Type B pancreatic cell (in vitro differentiated cells): ENCODE measurements at places on chromosomes 6 and 20.

GRCh38 chr6:139364302-139364981 lies 10.0 kb downstream of the CITED2 start:
- DNase-seq, result no peak

DNA sequence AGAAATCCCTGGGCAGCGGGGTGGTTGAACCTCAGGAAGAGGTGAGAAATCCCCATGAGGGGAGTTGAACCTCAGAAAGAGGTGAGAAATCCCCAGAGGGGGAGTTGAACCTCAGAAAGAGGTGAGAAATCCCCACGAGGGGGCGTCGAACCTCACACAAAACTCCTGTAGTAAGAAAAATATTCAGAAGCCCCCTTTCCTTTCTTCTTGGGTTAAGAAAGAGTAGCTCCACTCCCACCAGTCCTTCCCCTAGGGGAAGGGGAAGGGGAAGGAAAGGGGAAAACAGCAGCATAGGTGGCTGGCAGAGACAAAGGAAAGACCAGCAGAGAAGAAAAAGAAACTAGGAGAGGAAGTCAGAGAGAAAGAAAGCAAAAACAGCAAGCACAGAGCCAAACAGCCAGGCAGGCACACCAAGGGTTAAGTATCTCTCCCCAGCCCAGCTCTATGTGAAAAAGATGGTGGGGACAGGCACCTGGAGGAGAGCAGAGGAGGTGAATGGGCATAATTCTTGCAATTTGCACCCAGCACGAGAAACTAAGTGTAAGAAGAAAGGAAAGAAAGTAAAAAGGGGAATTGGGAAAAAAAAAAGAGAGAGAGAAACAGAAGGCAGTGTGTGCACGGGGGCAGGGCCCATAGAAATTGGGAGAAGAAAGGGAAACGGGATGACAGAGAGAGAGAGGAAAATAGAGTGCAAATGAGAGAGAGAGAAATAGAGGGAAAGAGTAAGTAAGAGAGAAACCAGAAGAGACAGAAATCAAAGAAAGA lies 88.2 kb downstream of the PLG start:
- DNase-seq, result no peak

DNA sequence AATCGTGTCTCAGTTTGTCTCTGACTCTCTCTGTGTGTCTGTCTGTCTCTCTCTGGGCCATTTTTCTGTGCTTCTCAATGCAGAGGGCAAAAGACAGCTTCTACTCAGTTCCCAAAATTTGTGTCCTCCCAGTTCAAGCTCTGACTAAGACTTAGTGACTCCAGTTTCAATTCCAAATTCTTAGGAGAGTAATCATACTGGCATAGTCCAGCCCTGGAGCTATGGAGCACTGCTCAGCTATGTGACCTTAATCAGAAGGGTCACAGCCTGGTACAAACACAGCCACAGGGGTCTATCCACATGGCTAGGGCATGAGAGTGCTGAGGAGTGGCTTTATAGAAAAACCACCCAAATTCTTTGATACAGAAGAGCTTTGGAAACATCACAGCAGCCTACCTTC lies 91.9 kb downstream of the FOXF2 start:
- DNase-seq, result no peak

DNA sequence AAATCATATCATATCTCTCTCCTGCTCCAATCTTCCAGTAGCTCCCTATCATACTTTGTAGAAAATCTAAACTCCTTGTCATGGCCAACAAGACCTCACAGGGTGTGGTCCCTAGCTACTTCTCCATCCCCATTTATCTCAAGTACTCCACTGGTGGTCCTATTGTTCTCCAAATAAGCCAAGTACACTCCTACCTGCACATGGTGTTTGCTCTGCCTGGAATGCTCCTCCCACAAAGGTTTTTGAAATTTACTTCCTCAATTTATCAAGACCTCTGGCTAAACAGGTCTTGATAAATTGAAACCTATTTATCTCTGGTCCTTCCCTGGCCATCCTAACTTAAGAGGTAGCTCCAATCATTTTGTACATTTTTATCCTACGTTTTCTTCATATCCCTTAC lies 12.1 kb downstream of the TMX4 start:
- DNase-seq, result no peak

DNA sequence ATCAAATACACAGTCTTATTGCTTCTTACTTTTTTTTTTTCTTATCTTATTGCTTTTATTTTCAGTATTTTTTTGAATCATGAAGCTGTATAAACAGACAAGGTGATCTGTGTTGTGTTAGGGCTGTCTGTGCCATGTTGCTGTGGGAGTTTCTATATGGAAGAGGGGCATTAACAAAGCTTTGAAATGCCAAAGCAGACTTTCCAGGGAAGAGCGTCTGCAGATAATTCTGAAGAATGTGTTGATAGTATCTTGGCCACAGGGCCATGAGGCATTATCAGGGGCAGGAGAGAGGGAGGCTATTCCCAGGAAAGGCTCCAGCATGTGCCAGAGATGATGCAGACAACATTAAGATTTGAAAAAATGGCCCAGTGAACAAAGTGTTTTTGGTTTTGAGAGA lies 354.5 kb downstream of the UTRN start:
- no peak for DNase-seq

- DNase-seq, result no peak
These were observed 5.8 kb downstream of the DDR1 start for GRCh38 chr6:30889921-30890645.

- no peak for DNase-seq
These were observed 37.0 kb upstream of the CDKN1A start for GRCh38 chr6:36641543-36641942.

GRCh38 chr20:50153153-50153499 lies 397 bp downstream of the PEDS1 start:
- DNase-seq, result no peak

DNA sequence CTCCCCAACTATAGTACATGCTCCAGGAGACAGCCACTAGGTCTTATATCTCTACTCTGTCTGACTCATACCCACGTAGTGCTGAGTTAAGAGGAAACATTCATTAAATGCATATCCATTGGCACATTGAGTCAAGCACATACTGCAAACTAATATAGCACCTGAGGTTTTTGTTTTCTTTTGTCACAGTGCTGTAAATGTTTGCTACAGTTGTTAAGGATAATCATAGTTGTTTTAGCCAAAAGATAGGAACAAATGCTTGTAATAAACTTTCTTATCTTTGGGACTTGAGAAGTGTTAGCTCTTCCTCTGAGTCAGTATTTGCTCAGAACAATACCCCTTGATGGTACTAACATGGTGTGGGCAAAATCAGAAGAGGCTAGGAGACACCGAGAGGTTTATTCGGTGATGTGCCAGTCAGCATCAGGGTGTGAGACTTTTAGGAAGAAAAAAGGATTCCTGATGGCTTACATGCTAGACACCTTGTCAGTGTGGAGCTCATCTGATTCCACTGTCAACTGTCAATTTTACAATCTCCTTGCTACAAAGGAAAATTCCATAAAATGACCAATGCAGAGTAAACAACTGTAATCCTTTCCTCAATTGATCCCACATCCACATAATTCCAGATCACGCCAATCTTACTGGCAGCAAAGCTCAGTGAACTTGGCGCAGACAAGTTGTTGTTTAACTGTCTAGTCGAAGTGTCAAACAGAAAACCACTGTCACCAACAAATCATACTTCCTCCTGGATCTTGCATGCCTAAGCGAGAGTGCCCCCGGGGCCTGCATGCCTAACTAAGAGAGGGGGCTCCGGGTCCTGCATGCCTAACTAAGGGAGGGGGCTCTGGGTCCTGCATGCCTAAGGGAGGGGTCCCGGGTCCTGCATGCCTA lies 36.1 kb downstream of the ELOVL2 start:
- DNase-seq, result no peak

- DNase-seq, result no peak
These were observed 150.1 kb upstream of the PDE7B start for GRCh38 chr6:135701426-135701825.

- no peak for DNase-seq
These were observed 56.7 kb downstream of the ISM1 start for GRCh38 chr20:13277663-13278295.
